Right ventricle myocardium inferior (tissue), 1 donor: ENCODE measurements at places on chromosomes 6 and 20. TPM values are rescaled to one million over a fixed set of nuclear protein-coding genes. Genes with fewer than 3 reads are reported as not detected.

GRCh38 chr20:33169176-33169794, 1.3 kb downstream of the BPIFA2 start:
- no peak for DNase-seq

DNA sequence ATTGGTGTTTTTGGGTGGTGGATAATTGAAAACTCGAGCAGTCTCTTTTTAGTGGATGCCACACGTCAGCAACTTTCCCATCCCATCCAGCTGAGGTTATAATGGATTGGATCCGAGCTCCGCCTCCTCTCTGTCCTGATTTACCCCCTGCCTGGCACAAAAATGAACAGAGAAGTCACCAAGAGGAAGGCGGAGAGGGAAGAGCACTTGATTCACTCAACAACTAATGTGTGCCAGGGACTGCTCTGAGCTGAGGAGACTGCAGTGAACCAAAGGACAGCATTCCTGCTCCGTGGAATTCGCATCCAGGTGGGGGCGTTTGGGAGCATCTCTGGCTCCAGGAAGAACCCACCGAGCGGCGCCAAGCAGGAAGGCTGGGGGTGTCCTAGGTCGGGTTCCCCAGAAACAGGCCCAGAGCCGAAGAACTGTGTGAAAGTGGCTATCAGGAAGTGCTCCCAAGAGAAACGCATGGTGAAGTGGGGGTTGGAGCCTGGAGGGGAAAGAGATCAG, 95.8 kb upstream of the NAA20 start:
- peak; percentile 71 for DNase-seq

RSPH9 gene
- total RNA-seq: 0.11 TPM

ASIP gene
- total RNA-seq: 15.0 TPM

WFDC10B gene
- total RNA-seq: not detected

- DNase-seq: no peak
Observed at GRCh38 chr6:1191141-1191630, 120.7 kb upstream of the FOXQ1 start.

DNA sequence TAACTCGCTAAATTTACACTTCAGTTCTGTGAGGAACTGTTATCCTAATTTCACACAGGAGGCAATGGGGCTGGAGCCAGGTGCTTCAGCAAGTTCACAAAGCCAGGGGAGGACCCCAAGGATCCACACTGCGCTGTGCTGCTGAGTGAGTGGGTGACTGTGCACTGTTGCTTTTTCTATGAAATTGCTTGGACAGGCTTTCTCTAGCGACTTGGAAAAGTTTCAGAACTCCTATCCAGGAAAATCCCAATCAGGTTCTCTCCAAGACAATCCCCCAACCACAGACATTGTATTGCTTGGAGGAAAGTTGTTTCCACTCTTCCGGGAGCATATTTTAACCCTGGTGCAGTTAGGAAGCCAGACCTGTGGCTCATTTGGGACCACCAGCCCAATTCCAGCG, 175.9 kb upstream of the CST7 start:
- no peak for DNase-seq

- DNase-seq: no peak
Observed at GRCh38 chr6:38846844-38847243, 131.7 kb downstream of the DNAH8 start.

DNA sequence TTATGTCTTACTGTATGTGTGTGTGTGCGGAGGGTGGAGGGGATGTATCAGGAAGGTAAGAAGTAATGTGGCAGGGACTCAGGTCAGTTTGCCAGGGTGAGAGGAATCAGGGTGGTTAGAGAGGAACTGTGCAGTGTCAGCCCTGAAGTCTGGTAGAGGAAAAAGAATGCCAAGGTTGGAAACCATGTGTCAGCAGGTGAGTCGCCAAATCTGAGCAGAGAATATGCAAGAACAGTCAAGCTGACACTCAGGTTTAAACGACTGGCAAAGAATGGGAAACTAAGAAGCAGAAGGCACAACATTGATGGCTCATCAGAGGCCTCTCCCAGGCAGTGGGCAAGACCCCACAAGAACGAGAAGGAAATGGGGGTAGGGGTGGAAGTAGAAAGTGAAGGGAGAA, 107.5 kb upstream of the TBX18 start:
- no peak for DNase-seq

CALHM6 gene
- 2.9 TPM for total RNA-seq

CITED2 gene
- total RNA-seq: 143 TPM

GRCh38 chr6:6884193-6884627, 223.6 kb upstream of the RREB1 start:
- DNase-seq: no peak

DNA sequence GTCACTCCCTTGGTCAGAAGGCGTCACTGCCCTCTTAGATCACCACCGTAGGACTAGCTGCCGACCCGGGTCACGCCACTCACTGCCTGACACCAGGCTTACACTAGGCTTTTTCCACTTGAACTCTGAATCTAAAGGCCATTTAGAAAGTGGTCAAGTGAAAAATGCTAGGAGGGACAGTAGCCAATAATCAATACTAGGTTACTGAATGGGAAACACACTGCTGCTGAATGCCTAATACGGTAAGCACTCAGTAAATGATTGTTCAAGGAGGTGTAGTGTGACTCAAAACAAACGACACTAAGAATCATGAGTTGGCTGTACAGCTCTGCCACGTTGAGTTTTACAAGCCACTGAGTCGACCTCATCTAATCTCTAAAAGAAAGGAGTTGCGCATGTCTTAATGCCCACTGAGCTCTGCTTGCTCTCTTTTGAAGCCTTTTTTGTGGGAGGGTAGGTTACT, 760 bp upstream of the IBTK start:
- DNase-seq: peak; percentile 67

GRCh38 chr20:3929713-3930060, 40.5 kb downstream of the PANK2 start:
- DNase-seq: no peak

DNA sequence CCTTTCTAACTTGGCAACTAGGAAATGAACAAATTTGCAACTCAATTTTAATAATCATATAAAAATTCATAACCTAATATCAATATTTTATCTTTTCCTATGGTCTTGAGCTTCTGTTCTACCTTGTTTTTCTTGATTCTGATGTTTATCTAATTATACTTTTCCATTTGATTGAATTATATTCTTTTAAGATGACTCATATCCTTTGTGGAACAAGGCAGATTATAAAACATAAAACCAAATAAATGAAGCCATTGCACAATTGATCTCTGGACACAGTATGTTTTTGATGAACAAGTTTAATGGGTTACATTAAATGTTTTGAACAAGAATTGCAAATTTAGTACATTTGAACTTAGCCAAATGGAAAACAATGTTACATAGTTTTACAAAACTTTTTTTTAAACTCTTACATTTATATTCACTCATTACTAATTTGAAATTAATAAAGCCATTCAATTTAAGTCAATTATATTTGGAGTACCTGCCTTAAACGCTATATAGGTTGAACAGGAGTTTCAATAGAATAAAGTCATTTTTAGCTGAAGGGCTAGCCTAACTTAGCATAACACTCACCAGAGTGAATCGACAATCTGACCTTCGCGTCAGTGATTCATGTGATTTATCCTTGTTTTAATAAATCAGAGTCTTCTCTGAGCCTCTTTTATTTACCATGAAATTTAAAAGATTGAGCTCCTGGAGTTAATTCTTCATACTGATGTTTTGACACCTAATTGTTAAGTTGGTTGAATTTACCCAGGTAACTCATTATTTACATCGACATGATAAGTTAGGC, 3.8 kb downstream of the NCOA7 start:
- no peak for DNase-seq

- no peak for DNase-seq
Observed at GRCh38 chr6:37275350-37275749, 17.4 kb upstream of the TMEM217 start.

DNA sequence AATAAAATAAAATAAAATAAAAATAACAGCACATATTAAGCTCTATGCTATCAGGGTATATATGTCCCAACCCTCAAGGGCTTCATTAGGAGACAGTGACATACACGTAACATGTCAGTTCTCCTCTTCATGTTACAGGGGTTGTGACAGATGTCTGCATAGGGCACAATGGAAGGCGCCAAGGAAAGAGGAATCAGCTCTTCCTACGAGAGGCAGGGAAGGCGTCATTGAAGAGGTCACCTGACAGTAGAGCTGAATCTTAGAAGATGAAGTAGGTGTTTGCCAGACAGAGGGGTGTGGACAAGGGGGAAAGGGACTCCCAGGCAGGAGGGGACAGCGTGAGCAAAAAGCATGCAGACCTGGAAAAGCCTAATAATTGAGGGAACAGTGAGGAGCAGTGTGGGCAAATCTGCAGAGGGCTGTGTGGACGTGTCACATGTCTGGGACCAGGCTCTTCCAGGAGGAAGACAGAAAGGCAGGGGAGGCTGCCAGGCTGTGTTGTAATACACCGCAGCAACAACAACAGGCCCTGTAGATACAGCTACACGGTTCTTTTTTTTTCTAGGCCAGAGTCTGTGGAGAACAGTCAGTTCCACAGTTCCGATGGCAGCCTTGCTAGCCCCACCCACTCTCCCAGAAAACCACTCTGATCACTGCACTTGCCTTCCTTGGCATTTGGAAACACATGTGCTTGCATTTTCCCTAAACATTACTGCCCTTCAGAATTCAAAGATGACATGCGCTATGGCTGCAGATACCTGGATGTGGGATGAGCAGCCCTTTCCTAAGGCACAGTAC, 2.5 kb upstream of the FKBP5 start:
- DNase-seq: peak; percentile 93

GRCh38 chr6:169700296-169700695, 1.5 kb downstream of the WDR27 start:
- no peak for DNase-seq
